Smooth muscle cell of bladder (primary cell): ENCODE measurements at places on chromosomes 2 and 18. TPM values are rescaled to one million over a fixed set of nuclear protein-coding genes. Genes with fewer than 3 reads are reported as not detected.

Gene TSPYL6
- not detected in 2 replicates for total RNA-seq

Gene STAT4
- 1.4 and 2.0 TPM in 2 replicates for total RNA-seq

Gene PRR30
- not detected in 2 replicates for total RNA-seq

Gene ADAM23
- 6.3 and 8.2 TPM in 2 replicates for total RNA-seq

Gene SP5
- not detected in 2 replicates for total RNA-seq

Gene LINC00305
- not detected in 2 replicates for total RNA-seq

Gene SLC16A14
- 3.3 and 4.1 TPM in 2 replicates for total RNA-seq

Gene TBR1
- total RNA-seq, result under 0.01 TPM in 1 of 2 replicates, not detected in the other
